Dorsolateral prefrontal cortex (tissue), 122 donors: ENCODE measurements at places on chromosomes 1 and 21.

GRCh38 chr1:206898089-206898914, 1.1 kb downstream of the IL24 start:
- DNase-seq = no peak

- no peak for DNase-seq
Measured at GRCh38 chr1:248820041-248820585, 5.6 kb downstream of the SH3BP5L start.

DNA sequence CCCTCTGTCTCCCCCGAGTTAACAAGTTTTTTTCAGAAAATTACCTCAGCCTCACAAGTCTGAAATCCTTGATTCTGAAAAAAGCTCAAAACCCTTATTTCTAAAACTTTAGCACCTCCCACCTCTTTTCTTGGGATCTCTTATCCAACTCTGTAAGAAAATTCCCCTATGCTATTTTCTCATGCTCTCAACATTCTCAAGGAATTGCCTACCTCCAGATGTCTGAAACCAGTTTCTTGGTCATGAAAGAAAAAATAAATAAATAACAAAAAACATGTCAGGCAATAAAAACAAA, 18.1 kb upstream of the SFPQ start:
- no peak for DNase-seq

- DNase-seq = no peak
Measured at GRCh38 chr1:966704-967300, 520 bp downstream of the PLEKHN1 start.

GRCh38 chr1:13818926-13819325, 118.9 kb downstream of the PRDM2 start:
- no peak for DNase-seq
